BE2C (cell line): ENCODE measurements at places on chromosomes 12 and 14.

DNA sequence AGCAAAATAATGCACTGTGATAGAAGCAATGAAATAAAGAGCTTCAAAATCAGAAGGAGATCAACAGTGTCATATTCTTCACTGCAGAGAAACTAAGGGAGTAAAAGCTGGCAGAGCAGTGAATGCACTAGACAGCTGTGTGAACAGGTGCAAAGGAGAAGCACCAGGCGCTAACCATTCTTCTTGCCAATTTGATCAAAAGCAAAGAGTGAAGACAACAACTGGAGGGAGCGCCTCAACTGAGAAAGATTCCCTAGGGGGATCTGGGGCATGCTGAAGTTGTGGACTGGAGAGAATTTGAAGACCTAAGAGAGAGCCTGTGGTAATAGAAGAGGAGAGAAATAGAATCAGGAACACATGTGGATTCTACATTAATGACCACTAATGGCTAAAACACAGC lies 50.4 kb upstream of the OVCH1 start:
- DNase-seq: no peak

GRCh38 chr14:22096514-22096895 lies 422.9 kb upstream of the OR4E1 start:
- no peak for DNase-seq

- DNase-seq: no peak
Observed at GRCh38 chr14:42480255-42480654, 873.6 kb downstream of the LRFN5 start.

DNA sequence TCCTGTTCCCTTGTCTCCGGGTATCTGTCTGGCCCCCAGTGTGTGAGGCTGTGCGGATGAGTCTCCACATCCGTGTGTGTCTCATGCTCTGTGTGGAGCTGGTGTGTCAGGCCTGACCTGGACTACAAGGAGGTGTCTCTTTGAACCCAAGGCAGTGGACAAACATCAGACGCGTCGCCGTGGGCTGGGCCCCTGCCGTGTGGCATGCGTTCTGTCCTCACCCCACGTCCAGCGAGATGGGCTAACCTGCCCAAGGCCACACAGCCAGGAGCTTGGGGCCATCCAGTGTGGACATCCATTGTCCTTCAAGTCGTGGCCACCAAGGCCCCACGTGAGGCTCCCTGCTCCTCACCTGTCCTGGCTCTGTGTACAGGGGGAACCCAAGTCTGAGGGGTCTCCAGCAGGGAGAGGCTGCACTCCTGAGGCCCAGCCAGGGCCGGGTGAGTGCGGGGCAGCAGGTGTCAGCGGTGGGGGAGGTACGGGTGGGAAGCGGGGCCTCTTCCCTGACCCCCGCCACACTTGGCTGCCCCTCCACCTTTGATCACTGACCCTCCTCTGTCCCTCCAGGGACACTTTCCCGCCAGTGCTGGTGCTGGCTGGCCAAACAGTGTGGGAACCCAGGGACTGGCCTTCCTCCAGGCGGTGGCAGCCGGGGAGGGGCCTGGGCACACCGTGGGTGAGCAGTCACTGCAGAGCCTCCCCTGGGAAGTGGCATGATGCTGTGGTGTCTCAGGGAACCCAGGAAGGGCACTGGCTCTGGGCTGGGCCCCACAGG lies 48.5 kb downstream of the CYP46A1 start:
- DNase-seq: peak; percentile 8
